ENCODE measurements at places on chromosomes 6 and 20.
A peak's percentile ranks its signal among the peaks of the same experiment; 100 is the strongest.

GRCh38 chr6:77926198-77926751, 273.4 kb downstream of the MEI4 start:
- DNase-seq, result no peak

DNA sequence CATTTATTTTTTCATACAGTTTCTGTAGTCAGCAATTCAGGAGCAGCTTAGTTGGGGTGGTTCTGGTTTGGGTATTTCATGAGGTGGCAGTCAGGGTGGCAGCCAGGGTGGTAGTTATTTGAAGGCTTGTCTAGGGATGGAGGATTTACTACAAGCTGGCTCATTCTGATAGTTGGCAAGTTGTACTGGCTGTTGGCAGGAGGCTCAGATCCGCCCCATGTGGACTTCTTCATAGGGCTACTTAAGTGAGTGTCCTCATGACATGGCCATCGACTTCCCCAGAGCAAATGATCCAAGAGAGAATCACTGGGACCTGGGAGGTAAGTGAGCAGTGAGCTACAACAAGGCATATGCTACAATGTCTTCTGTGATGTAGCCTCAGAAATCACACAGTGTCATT, 22.4 kb upstream of the CDKAL1 start:
- no peak for DNase-seq

GRCh38 chr20:16314320-16314719, 258.9 kb downstream of the KIF16B start:
- no peak for DNase-seq

DNA sequence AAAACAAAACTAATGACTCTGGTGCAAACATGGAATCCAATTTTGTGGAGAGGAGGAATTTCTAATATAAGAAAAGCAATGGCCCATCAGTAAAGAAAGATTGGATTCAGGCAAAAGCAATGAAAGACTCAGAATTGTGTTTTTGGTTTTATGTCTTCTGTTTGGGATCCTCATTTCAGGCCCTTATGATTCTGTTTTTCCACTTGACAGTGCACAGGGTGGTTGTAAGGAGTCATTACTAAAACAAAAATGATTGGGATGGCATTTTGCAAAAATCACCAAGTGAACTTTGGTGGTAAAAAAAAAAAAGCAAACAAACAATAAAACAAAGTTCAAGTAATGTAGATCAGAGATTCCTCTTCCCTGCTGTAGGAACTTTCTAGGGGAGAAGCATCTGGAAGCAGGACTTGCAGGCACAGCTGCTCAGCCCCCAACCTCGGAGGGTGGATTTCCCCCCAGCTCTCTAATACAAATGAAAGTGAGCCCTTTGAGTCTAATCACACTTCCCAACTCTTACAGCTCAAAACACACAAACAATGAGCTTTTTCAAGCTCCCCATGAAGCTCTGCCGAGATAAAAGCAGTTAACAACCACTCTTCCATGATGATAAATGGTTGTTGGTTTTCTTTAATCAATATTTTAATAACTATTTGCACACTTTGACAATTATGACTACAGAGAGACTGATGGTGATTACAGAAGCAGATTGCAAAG, 177.7 kb downstream of the ZDHHC14 start:
- DNase-seq, result no peak

- no peak for DNase-seq
Observed at GRCh38 chr6:137092018-137092417, 47.3 kb upstream of the IL20RA start.

GRCh38 chr20:25050501-25051350, 7.2 kb downstream of the ACSS1 start:
- no peak for DNase-seq

GRCh38 chr6:137309078-137309762, 90.0 kb upstream of the IFNGR1 start:
- peak; percentile 14 for DNase-seq

DNA sequence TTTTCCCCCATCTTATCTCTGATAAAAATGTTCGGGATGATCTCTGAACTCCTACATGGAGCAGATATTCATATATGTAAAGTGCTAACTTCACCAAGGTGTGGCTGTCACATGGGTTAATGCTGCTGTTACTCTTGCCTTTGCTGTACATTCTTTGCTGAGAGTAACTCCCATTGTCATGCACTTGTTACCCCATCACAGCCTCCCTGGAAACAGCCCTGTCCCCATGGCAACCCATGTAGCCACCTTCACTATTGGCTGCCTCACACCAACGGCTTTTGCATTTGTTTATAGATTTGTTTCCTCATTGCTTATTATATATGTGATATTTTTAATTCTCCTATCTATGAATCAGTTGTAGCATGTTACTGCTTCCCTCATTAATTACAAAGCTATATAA, 17.3 kb upstream of the IBTK start:
- DNase-seq, result no peak

GRCh38 chr20:50582092-50582491, 71.9 kb downstream of the PTPN1 start:
- no peak for DNase-seq

- peak; percentile 49 for DNase-seq
Observed at GRCh38 chr20:59042151-59042795, at the start of gene PRELID3B. TSS of gene PRELID3B (minus strand) at chr20:59042786. CDS start at chr20:59042730, 56 bp downstream.

- no peak for DNase-seq
Observed at GRCh38 chr20:7161690-7162089, 394.2 kb downstream of the BMP2 start.

- DNase-seq, result no peak
Observed at GRCh38 chr6:153062516-153062915, 60.0 kb upstream of the MTRF1L start.

DNA sequence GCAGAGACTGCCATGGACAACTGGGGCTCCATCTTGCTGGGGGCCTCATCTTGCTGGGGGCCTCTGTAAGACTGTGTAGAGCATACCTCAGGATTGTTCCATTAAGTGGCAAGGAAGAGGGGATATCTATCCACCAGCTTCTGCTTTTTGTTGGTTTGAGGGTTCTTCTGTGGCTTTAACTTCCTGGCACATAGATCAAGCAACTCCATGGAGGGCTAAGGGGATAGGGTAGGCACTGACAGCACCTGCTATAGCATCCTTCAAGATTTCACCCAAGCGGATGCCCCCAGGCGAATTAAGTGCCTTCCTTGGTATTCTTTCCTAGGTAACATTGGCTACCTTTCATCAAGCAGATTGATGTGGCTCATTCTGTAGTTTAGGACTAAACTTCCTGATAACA, 3.8 kb upstream of the LRRN4 start:
- no peak for DNase-seq

- DNase-seq, result no peak
Observed at GRCh38 chr6:139608466-139609261, 234.2 kb upstream of the CITED2 start.

- DNase-seq, result no peak
Observed at GRCh38 chr6:160078883-160079685, 42.5 kb upstream of the SLC22A1 start.

- DNase-seq, result no peak
Observed at GRCh38 chr6:1701668-1702353, 92.1 kb downstream of the FOXC1 start.

DNA sequence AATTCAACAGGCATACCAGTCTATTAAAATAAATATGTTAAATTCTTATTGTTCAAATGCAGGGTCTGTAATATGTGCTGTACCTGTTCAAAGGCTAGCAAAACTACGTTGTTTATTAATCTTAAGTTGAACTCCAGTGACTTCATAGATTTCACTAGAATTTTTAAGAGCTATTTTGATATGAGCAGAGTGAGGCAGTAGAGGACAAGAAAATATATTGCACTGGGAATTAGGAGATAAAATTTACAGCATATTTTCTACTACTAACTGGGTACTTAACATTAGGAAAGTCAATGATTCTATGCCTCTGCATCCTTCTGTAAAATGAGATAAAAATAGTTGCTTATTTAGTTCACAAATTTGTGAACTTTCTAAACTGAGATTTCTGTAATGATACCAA, 162.2 kb upstream of the BMP5 start:
- DNase-seq, result no peak

Measured in hematopoietic multipotent progenitor cell treated with erythropoietin and hydrocortisone succinate and interleukin-3 and kit ligand, for 17 days (in vitro differentiated cells).